ENCODE measurements at places on chromosomes 16 and 17.

GRCh38 chr16:74997042-74997491 is 1.8 kb upstream of the ZNRF1 start:
- no peak for DNase-seq

GRCh38 chr16:55872130-55872529 is 3.0 kb downstream of the CES5A start:
- DNase-seq: no peak

- no peak for DNase-seq
These were observed 76.9 kb downstream of the MARF1 start for GRCh38 chr16:15566095-15566494.

- no peak for DNase-seq
These were observed 26.3 kb upstream of the LHX1 start for GRCh38 chr17:36911001-36911400.

DNA sequence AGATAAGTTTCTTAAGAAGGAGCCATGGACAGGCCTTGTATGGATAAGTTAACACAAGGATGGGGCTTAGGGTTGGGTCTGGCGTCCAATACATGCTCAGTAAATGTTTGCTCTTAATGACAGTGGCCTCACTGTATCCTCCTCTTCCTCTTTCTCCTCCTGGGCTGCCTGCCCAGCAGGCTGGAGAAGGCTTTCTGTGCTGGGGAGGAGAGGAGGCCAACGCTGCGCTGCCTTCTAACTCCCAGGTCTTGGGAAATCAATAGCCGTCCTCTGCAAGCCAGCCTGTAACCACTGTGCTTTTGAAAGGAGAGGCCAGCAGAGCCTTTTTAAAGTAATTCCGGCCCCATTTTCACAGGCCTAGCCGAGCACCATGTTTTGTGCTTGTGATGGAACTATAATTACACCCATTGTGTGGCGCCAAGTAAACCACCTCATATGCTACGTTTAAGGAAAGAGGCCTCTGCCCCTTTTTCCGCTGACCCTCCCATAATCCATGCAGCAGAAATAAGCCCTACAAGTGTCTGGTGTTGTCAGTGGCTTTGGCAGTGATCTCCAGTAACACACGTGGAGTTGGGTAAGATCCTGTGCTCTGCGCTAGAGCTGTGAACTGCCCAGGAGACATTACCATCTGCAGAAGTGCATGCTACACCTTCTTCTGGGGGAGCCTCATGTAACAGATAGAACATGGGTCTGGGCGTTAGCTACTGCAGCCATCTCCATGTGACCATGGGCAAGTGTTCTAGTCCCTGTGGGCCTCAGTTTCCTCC is 368.2 kb downstream of the SNX29 start:
- DNase-seq: no peak

- no peak for DNase-seq
These were observed 43.1 kb upstream of the MYH10 start for GRCh38 chr17:8673612-8674011.

DNA sequence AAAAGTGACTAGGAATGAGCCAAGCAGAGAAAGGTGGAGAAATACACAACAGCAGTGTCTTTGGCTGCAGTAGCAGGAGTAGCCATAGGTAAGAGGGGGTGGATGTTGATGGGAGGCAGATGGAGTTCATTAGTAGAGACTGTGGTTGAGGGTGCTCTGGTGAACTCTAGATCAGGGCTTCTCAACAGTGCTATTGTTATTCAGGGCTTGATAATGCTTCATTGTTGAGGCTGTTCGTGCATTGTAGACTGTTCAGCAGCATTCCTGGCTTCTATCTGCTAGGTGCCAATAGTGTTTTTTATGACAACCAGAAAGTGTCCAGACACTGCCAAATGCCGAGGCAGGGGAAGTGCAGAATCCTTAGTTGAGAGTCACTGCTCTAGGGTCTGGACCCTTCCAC is 3.6 kb downstream of the ALKBH5 start:
- no peak for DNase-seq

DNA sequence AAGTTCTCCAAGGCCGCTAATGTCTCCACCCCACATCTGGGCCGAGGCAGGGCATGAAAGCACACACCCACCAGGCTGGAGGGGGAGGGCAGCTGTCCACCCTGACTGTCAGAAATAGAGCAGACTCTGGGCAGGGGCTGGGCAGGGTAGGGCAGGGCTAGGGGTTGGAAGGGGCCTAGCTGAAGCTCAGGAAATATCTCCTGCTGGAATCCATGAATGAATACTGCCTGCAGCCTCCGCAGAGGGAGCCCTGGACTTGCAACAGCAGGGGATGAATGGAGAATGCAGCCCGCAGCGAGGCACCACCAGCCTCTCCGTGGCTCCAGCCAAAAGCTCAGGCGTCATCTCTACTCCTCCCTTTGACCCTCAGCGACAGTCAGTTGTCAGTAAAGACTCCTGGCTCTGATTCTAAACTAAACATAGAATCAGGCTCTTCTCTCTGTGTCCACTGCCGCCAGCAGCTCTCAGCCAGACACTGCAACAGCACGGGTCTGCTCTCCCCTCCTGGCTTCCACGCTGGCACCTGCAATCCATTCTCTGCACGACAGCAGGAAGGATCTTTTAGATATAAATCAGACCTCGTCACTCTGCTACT is 23.9 kb upstream of the NGFR start:
- DNase-seq: no peak

- DNase-seq: no peak
These were observed 52.2 kb upstream of the MED9 start for GRCh38 chr17:17424552-17424951.

DNA sequence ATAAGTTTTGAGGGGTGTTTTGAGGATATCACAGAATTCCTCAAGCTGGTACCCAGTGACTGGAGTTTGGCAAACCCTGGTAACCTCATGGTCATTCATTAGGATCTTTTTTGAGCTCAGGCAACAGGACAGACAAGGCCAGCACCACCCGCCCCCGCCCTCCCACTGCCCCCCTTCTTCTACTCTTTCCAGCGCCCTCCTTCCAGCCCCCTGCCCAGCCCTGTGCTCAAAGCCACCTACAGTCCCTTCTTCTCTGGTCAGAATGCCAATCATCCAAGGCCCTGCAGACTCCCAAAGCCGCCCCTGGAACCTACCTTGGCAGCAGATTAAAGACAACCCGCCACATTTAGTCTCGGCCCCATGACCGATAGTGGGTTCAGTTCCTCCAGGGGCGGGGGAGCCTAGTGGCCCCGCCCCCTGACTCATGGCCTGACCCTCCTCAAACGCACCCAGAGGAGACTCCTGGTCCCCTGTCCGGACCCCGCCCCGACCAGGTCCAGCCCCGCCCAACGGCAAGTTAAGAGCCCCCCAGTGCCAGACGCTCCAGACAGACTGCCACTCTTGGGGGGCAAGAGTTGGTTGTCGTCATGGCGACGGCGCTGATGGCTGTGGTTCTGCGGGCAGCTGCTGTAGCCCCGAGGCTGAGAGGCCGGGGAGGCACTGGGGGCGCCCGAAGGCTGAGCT is at the start of gene NAGS:
Gene NAGS, plus strand, starts transcription at position 546 of the 684 bp plus-strand sequence. Its CDS starts 42 bp downstream, at position 588.
- DNase-seq: no peak

DNA sequence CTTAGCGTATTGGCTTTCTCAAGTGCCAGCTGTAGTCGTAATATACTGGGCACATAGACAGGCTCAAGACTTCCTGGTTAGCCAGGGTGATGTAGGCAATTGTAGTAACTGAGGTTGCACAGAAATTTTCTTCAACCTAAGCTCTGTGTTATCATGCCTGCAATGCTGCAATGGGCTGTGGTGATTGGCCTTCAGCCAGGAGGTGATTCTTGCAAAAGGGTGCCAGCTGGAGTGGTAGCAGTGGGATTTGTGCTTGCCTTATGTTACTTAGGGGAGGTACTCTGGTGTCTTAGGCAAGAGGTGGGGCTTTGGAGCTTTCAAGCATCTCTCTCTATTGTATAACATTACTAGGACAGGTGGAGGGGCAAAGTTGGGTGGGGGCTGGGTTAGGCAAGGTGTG is 495.1 kb downstream of the CDH11 start:
- no peak for DNase-seq

GRCh38 chr17:76378548-76379274 is 5.7 kb upstream of the SPHK1 start:
- DNase-seq: peak; percentile 62

GRCh38 chr17:77924757-77925336 is 33.7 kb upstream of the TNRC6C start:
- no peak for DNase-seq

DNA sequence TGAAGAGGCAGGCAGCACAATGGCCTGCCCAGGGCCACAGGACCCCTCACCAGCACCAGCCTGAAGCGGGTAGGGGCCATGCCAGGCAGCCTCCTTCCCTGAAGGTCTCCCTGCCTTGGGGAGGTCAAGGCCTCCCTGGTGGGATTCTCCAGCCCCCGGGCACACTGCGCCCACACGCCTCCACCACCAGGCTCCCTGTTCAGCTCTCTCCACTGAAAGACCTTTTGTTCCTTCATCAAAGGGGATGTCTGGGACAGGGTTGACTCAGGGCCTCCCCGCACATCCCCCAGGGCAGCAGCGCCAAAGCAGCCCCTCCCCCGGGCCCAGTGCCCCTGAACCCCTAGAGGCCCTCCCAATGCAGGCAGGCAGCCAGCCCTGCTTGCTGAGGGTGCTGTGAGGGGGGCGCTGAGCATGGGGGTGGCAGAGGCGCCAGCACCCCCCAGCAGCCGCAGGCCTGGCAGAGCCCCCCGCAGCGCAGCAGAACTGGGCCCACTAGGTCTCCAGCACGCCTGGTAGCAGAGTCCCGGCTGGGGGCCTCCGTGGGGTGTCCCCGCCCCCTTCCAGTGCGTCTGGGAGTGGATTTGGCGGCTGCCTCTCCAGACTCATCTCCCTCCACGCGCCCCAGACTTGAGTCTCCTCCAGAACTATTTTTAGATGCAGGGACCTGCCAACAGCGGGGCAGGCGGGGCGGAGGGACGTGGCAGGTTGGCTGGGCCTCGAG is 13.1 kb downstream of the BCAR1 start:
- no peak for DNase-seq

GRCh38 chr16:27718201-27719105 is 168.5 kb downstream of the KATNIP start:
- no peak for DNase-seq

- no peak for DNase-seq
These were observed 154.8 kb upstream of the RPH3AL start for GRCh38 chr17:507441-507840.

DNA sequence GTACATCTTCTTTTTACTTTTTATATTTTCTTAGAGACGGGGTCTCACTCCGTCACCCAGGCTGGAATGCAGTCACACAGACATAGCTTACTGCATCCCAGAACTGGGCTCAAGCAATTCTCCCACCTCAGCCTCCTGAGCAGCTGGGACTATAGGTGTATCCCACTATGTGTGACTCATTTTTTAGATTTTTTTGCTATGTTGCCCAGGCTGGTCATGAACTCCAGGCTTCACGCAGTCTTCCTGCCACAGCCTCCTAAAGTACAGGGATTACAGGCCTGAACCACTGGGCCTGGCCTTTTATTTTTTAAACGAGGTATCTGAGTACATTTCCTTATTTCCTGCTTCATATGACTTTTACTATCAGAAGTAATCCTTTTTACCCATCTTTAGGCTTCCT is 48.0 kb downstream of the GLG1 start:
- DNase-seq: no peak

DNA sequence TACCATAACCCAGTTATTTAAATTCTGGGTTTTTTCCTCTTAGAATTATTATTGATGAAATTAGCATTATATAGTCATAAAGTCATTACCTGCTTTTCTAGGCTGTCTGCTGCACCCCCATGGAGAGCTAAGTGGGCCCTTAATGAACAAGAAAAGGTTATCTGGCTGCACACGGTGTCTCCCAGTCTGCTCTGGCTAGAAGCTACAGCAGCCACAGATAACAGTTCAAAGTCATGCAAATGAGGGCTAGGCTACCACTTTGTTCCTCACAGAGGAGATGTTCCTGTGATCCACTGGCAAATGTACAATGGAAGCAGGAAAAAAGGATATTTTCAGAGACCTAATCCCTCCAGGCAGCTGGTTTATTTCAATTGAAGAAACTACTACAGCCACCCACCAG is 112.1 kb downstream of the SNX11 start:
- no peak for DNase-seq

DNA sequence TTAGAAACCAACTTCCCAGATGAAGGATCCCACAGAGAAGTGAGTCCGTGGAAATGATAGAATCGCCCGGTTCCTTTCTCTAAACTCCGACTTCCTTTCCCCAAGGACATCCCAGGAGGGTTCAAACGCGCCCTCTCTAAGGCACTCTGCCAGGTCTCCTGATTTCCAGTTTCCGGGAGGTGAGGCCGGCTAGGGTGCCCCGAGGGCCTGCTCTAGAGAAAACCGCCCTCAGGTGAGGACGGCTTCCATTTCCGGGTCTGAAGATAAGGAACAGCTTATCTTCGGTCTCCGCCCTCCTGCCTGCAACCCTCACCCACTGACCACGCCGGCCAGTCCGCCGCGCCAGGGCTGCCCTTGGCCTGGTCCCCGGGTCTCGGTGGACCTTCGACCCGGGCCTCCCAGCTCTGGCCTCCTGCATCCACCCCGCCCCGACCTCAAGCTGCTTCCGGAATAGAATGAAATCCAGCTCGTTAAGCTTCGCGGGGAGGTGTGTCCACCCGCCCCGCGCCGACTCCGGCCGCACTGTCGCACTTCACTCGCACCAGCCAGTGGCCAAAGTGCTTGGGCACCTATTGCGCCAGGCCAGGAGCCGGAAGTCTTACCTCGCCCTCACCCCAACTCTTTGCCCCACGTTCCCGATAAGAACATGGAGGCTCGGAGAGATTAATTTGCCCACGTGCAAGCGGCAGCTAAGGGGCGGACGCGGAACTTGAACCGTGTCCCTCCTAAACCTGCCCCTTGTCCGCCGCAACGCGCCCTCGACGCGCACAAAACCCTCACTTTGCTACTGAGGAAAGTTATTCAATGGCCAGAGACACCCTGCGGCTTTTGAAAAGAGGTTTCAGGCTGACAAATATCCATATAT is 836 bp upstream of the MMP15 start:
- DNase-seq: no peak

GRCh38 chr16:72786606-72787005 is 261.3 kb downstream of the ZFHX3 start:
- no peak for DNase-seq

- no peak for DNase-seq
These were observed 1993.1 kb downstream of the TP53TG3F start for GRCh38 chr16:35452471-35452870.

- peak; percentile 68 for DNase-seq
These were observed at the start of gene FBXL20 for GRCh38 chr17:39401412-39402243. Gene FBXL20, minus strand, starts transcription at chr17:39401626. Its CDS starts 224 bp downstream, at chr17:39401402.

DNA sequence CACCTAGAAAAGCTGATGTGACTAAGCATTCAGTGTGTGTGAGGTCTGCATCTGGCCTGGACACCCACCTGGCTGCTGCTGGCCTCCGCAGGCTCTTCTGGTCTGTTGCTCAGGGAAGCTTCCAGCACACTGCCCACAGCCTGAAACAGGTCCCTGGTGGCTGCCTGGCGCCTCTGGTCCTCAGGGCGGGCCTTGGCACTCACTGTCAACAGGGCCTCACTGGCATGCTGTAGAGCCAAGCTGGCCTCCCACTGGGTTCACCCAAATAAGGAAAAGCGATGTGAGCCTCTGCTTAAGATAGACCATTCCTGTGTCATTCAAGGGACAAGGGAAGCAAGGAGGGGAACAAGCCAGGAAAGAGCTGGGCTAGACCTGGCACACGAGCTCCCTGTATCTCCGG is 70.6 kb upstream of the BCO1 start:
- DNase-seq: no peak

GRCh38 chr16:31080035-31080629 is 5.9 kb downstream of the ZNF646 start:
- no peak for DNase-seq

- DNase-seq: peak; percentile 21
These were observed 12.7 kb upstream of the STAC2 start for GRCh38 chr17:39238311-39238972.
